ENCODE measurements at places on chromosomes 2 and 18.
A peak's percentile ranks its signal among the peaks of the same experiment; 100 is the strongest.

DNA sequence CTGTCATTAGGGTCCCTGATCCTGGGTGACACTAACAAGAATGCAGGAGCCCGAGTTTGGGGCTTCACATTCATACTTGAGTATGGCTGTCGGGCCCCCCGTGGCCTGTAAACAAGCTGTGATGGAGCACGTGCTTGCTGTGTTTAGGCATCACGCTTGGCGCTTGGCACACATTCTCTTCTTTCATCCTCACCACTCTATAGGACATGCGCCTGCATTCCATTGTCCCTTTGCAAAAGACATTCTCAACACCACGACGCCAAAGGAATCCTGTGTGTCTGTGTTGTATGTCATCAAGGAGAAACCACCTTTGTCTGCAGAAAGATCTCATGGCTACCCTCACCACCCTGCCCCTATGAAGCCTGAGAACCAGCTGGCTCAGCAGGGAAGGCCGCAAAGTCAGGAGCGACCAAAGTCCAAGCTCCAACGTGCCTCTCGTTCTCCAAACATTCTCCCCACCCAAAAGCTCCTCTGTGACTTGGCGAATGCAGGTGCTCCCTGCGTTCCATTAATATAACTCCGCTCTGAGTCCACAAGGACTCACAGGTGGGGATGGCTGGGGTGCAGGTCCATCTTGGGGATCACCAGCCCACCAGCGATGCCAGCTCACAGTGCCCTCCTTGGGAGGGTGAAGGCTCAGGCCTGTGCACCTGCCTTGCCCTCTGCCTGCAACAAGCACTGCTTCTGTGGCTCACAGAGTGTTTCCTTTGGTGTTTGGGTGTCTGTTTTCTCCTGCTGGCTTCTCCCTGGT is 6.2 kb upstream of the PER2 start:
- DNase-seq = no peak

DNA sequence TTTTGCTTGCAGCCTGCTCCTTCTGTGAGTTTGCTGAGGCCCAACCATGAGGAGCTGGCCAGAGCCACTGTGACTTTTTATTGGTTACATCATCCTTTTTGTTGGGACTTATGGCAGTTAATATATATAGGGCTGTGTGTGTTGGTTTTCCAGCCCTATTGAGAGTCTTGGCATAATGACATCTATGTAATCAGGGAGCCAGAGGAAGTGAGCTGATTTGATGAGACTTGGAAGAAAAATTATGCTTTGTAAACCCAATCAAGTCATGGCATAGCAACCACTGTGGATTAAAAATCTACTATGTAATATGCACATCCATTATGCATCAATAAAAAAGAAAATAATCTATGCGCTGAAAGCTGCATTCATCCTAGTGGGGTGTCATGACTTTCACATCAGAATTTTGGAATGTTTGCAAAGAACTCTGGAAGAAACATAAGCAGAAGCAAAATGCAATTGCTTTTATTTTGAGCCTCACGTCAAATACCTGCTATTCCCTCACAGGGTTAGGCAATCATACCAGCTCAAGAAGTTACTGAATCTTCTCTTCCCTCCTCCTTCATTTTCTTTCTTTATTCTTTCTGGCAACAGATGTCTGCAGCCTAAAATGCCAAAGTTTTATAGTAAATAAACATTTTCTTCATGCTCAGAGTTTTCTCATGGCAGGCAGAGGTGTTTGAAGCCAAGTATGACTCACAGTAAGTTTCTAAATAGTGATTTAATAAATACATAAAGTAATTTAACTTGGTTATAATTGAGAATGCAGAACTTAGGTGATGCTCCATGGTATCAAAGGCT is 308.5 kb downstream of the KCNS3 start:
- DNase-seq = no peak

DNA sequence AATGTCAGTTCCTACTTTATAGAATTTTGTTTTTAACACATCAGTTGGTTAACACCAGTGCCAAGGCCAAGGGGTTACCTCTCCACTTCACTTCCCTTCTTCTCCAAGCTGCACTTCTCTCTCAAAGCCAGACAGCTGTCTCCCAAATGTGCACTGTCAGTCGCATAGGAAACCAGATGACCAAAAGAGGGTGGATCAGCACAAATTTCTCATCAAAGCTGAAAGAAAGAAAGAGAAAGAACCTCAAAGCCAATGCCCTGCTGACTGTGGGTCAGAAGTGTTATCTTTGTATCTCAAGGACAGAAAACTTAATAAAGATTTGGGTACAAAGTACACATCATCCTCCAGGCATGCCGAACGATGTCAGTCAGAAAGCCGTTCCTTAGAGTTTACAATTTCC is 32.2 kb downstream of the SPATS2L start:
- no peak for DNase-seq

GRCh38 chr2:104755026-104755878 is 98.7 kb upstream of the POU3F3 start:
- DNase-seq = peak; percentile 54

GRCh38 chr2:171521361-171522051 is 768 bp upstream of the CYBRD1 start:
- DNase-seq = no peak

- DNase-seq = no peak
These were observed 95.2 kb upstream of the FSIP2 start for GRCh38 chr2:185643434-185643833.

DNA sequence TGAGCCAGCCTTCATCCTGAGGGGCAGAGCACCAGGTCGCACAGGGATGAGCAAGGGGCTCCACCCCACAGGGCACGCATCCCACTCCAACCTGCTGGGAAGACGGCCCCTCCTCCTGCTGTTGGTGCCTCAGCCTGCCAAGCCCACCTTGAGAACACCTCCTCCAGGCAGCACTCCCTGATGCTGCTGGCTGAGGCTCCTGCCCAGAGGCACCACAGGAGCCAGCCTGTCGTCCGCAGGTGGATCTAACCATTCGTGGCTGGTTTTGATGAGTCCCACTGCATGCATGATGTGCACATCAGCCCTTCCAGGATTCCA is 58.4 kb downstream of the BIN1 start:
- no peak for DNase-seq

GRCh38 chr2:166892397-166892796 is 4.1 kb downstream of the XIRP2 start:
- no peak for DNase-seq

GRCh38 chr18:45248240-45248903 is 366.9 kb upstream of the SLC14A2 start:
- DNase-seq = no peak

DNA sequence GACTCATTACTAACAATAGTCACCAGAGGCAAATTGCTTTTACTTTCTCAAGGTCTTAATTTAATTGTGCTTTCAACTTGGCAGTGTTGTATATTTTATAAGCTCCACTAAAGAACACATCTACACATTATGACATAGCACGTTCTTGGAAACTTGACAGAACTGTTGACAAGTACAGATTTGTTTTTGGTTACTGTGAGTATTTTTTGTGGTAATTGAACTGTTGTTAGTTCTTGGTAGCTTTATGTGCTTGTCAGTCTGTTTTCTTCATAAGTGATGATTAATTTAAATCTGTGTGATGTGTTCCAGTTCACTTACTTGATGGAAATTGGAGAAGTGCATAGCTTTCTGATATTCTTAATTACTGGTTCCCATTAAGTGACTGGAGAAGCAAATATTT is 63.9 kb downstream of the COMMD1 start:
- DNase-seq = no peak

- DNase-seq = no peak
These were observed 124.1 kb downstream of the MEMO1 start for GRCh38 chr2:31886700-31887099.

GRCh38 chr2:150689590-150689989 is 202.1 kb upstream of the RND3 start:
- DNase-seq = no peak

- DNase-seq = no peak
These were observed 216.3 kb downstream of the ANAPC1 start for GRCh38 chr2:111667542-111668273.

DNA sequence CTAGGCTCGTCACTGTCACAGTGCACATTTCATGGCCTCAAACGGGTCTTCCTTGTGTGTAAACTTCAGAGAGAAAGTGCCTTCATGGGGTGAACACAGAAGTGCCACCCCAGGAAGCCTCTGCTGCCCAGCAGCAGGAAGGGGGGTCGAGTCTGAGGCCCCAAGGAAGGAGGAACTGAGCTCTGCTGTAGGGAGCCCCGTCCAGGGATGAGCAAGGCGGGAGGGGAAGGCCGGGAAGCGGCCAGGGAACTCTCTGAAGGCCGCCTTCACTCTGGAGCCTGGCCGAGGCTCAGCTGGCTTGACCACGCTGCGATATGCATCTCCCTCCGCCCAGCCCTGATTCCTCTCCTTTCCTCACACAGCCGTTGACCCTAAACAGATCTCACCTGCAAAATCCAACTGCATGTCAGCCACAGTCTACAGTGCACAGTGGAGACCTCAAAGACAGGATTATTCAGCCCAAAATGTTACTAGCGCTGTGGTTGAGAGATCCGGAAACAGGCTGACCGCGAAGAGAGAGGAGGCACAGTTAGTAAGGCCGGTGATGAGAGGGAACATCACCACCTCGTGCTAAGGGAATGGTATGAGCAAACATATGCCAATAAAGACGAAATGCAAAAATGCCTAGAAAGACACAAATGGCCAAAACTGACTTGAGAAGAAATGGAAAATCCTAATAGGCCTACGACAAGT is 34.2 kb upstream of the CTDP1 start:
- no peak for DNase-seq

DNA sequence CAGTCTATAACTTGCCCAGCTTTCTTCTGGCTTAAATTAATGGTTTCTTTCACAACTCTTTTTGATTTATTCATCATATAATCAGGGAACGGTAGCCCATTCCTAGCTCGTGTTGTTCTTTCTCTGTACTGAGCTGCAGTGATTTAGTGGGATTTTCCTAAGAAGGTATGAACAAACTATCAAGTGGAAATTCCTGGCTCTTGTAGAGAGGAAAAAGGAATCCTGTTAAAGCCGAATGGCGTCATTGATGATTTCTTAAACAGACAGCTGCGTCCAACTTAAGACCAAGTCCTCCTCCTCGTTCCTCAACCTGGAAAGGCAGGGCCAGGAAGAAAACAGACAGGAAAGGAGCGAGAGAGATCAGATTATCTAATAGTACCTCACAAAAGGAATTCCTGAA is 69.2 kb upstream of the CABLES1 start:
- no peak for DNase-seq

GRCh38 chr2:97727296-97727695 is 13.9 kb downstream of the ZAP70 start:
- DNase-seq = no peak

DNA sequence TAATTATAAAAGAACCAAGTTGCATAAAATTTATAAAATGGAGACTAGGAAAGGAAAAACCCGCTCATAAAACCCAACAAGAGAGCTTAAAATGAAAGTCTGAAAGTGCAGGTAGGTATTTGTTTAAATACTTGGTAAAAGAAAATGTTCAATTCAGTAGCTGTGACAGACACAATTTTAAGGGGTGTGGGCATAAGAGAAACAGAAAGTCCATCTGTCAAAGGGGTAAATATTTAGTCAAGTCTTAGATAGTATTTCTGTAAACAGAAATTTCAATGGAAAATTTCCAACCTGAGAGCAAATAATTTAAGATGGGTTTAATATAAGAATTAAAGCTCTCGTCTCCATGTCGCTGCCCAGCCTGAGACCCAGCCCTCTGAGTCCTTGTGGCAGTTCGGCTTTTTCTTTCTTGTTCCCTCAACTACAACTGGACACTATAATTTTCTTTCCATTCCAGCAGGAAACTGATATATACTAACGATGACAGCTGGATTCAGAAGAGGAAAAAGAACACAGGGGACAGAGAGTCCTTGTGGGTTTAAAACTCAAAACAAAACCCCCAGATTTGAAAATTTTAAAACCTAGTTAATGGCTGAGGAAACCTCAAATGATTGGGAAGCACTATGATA is 88.0 kb upstream of the ZFP36L2 start:
- DNase-seq = no peak

GRCh38 chr2:81412681-81413080 is 1108.1 kb upstream of the LRRTM1 start:
- no peak for DNase-seq

DNA sequence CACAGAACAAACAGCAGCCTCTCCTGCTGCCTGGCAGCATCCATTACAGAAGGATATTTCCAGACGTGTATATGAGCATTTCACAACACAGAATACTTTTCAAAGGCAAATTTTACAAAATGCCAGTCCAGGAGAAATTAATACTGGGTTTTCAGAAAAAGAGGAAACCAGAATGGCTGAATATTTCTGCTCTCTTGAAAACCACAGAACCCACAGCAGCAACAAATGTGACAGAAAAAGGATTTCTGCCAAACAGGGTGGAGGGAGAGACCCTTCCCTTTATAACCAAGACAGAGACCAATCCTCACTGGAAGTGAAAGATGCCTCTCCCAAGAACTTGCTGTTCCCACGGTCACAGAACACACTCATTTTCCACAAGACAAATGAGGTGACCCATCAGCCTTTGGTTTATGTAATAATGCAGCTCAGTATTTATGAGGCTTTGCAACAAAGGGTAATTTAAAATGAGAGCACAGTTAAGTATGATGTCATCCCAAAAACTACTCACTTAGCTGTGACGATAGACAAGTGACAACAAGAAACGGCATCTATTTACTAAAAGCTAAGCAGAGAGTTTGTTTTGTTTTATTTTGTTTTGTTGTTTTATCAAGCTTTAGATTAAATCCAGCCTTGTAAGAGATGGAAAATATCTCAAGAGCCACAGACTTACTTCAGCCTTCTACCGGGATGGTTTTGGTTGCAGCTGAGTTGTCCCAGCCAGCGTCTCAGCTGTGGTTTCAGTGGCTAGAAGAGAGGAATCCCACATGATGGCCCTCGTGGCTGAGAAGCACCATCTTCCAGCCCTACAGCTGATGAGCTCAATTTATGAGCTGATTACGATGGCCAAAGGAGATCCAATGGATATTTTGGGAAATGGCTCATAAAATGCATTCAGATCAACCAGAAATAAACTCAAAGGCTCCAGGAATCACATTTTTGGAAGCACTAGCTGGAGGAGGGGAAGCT is 249.3 kb upstream of the AGAP1 start:
- no peak for DNase-seq

DNA sequence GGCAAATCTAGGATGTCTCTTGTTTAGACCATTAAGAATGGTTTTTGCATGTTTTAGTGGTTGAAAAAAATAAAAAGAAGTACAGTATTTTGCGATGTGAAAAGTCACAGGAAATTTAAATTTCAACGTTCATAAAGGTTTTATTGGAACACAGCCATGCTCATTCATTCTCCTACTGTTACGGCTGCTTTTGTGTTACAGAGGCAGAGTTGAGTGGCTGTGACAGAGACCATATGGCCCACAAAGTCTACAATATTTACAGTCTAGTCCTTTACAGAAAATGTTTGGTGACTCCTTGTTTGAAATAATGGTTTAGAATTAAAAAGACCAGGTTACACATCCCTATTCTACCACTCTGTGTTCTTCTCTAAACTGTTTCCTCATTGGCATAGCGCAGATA is 48.1 kb downstream of the MYOM1 start:
- no peak for DNase-seq
